ENCODE measurements at places on chromosomes 13 and 19. TPM values are rescaled to one million over a fixed set of nuclear protein-coding genes. Genes with fewer than 3 reads are reported as not detected.

DNA sequence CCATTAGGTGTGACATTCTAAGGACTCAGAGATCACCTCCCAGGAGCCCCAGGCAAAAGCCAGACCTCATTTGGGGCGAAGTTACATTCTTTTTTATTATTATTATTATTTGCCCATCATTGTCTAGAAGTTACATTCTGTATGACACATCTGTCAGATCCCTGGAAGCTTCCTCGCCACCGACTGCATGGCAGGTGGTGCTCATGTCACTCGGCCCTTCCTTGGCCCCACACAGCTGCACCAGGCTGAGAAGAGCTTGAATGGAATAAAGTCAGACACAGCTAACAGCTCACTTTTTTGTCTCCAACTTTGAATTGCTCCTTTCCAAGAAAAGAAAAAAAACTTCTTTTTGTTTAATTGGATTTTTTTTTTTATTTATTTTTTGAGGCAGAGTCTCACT, 41.4 kb upstream of the LDLR start:
- H3K4me3 ChIP-seq: no peak overlapping the region
- H3K27ac ChIP-seq: no peak overlapping the region
- H3K4me1 ChIP-seq: no peaks in the 10 kb centered on the region
- DNase-seq: no peak
- peaks cover 23% of the 10 kb centered on the region for H3K36me3 ChIP-seq

DNA sequence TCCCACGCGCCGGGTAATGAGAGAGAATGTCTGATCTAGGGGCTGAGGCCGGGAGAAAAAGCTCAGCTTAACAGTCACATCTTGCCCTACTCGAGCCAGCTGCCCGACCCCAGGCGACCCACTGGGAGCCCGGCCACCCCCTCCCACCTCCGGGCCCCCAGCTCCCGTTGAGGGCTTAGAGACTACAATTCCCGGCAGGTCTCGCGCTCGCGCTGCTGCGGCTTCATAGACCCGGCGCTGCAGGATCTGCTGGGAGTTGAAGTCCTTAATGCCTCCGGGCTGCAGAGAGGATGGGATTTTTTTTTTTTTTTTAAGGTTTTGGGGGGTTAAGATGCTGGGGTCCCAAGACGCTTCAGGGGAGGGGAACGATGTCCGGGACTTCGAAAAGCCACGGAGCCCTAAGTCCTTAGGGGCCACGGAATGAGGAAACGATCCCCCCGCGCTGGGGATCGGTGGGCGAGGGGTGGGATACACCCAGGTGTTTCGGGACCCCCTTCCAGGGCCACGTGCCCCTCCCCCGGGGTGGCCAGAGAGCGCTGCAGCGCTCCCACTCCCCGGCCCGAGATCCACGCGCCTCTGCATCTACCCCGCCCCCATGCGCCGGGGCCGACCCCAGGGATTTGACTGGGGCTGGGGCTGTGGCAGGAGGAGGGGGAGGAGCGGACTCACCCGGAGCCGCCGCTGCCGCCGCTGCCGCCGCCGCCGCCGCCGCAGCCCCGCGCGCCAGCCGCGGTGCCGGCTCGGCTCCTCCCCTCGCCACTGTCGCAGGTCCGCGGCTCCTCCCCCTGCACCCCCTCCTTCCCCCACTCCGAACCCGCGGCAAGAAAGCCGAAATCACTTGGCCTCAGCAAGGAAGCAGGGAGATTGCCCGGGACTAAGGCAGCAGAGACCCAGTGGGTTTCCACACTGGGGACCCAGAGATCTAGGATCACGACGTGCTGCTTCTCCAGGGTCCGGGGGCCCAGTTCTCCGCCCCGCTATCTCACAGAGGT, at the start of gene SYT3:
TSS of gene SYT3 (minus strand) at position 761 of the 992 bp plus-strand sequence. CDS start 2,470 bp downstream, outside the sequence.
- peak within 1 kb of the TSS; percentile 76 for H3K4me3 ChIP-seq
- no peaks in the 10 kb centered on the region for H3K36me3 ChIP-seq

DNA sequence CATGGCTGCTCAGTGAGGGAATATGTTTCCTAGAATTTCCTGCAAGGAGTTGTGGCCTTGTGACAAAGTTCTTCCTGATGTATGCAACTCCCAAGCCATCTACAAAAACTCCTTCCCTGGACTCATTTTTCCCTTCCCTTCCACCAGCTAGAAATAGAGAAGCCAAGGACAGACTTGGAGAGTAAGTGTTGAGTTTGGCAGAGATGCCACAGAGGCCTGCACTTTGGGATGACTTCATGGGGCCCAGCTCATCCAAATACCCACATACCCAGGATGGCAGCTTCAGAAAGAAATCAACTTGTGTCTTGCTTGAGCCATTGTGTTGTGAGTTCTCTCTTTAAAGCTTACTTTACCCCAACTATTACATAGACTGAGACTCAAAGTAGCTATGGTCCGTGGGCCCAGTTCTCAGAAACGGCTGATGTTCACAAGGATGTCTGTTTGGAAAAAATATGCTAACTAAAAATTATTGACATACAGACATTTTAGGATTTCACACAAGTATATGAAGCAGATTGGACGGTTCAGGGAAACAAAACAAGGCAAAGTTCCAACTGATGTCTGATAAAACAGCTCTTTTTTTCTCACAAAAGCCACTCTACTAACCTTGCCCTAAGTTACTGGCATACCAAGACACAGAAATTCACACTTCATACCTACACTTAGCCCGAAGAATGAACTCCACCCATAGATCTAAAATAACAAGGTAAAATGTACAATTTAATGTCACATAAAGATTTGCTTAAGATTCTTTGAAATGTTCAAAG, 107.9 kb downstream of the NALCN start:
- H3K36me3 ChIP-seq: no peaks in the 10 kb centered on the region
- DNase-seq: no peak
- H3K27ac ChIP-seq: no peak overlapping the region
- no peak overlapping the region for H3K4me3 ChIP-seq

Gene C13orf42
- total RNA-seq: 11.7 TPM

- no peaks in the 10 kb centered on the region for H3K27me3 ChIP-seq
- no peaks in the 10 kb centered on the region for H3K36me3 ChIP-seq
- DNase-seq: no peak
- H3K27ac ChIP-seq: no peak overlapping the region
- H3K4me3 ChIP-seq: no peak overlapping the region
- H3K4me1 ChIP-seq: peaks cover 6% of the 10 kb centered on the region
Observed at GRCh38 chr19:17409990-17410389, 4.6 kb upstream of the BST2 start.

Gene C19orf33
- total RNA-seq: 4.4 TPM

- no peaks in the 10 kb centered on the region for H3K36me3 ChIP-seq
- peaks cover 8% of the 10 kb centered on the region for H3K4me1 ChIP-seq
- H3K27ac ChIP-seq: no peak overlapping the region
- DNase-seq: peak; percentile 78
- H3K27me3 ChIP-seq: no peaks in the 10 kb centered on the region
Observed at GRCh38 chr13:51768378-51768921, 35.5 kb downstream of the DHRS12 start.

Gene PLK5
- 1.2 TPM for total RNA-seq

Gene SGCG
- not detected for total RNA-seq

DNA sequence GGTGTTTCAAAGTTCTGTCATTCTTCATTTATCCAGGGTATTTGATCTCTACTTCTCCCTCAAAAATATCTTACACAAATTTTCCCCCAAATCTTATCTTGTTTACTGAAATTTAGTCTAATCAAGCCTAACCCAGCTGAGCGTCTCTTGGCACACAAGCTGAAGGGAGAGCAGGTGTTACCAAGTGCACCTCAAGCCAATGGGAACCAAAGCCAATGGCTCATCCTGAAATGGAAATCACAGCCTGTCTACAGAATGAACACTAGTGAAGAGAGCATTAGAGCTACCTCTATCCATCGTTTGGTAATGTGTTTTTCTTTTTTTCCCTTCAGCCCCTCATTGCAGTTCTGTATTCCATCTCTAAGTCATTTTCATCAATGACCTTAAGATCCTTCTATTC, 1350.8 kb downstream of the OLFM4 start:
- H3K4me3 ChIP-seq: no peak overlapping the region
- H3K27ac ChIP-seq: no peak overlapping the region
- no peaks in the 10 kb centered on the region for H3K27me3 ChIP-seq

GRCh38 chr13:81106348-81106747, 765.4 kb upstream of the SPRY2 start:
- H3K4me1 ChIP-seq: no peaks in the 10 kb centered on the region
- no peaks in the 10 kb centered on the region for H3K27me3 ChIP-seq
- no peak overlapping the region for H3K4me3 ChIP-seq

Gene ZNF99
- total RNA-seq: not detected

DNA sequence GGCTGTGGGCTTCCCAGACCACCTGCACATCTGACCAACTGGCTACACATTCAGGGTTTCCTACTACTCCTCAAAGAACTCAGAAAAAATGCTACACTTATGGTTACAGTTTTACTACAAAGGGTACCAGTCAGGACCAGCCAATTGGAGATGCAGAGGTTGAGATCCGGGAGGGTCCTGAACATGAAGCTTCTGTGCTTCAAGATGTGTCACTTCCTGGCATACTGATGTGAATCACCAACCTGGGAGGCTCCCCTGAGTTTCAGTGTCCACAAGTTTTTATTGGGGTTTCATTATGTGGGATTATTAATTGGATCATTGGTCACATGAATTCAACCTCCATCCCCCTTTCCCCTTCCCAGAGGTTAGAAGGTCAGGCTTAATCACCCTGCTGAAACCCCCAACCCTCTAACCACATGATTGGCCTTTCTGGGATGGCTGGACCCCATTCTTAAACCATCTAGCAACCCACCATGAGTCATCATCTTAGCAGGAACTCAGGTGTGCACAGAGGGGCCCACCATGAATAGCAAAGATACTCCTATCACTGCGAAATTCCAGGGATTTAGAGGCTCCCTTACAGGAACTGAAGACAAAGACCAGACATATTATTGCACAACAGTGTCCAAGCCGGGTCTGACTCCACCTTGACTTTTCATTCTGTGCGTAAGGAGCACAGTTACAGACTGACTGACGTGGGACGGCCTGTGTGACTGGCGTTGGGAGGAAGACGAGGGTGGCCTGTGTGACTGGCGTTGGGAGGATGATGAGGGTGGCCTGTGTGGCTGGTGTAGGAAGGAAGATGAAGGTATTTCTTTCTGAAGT, 90.7 kb downstream of the ATP8A2 start:
- no peak for DNase-seq
- no peak overlapping the region for H3K27ac ChIP-seq
- no peaks in the 10 kb centered on the region for H3K27me3 ChIP-seq
- no peaks in the 10 kb centered on the region for H3K36me3 ChIP-seq
- no peak overlapping the region for H3K4me3 ChIP-seq

- no peaks in the 10 kb centered on the region for H3K4me1 ChIP-seq
- H3K36me3 ChIP-seq: no peaks in the 10 kb centered on the region
- DNase-seq: no peak
- no peak overlapping the region for H3K27ac ChIP-seq
- H3K27me3 ChIP-seq: no peaks in the 10 kb centered on the region
Observed at GRCh38 chr19:6568816-6569215, 22.1 kb downstream of the CD70 start.

DNA sequence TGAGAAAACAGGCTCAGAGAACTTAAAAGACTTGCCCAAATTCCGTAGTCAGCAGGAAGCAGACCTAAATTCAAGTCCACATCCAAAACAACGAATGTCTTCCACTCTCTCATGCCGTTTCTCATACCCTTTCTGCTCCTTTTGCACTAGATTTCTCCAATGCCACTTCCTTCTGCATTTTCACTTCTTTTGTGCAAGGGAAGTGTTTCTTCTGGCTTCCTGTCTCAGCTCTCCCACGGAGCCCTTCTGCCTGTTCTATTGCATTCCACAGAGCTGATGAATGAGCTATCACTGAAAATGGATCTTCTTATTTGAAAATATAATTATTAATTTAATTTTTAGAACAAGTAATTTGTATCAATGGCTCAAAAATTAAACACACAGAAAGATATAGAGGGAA, 56.1 kb upstream of the STK24 start:
- H3K27me3 ChIP-seq: no peaks in the 10 kb centered on the region
- no peaks in the 10 kb centered on the region for H3K36me3 ChIP-seq
- DNase-seq: no peak
- no peak overlapping the region for H3K27ac ChIP-seq

DNA sequence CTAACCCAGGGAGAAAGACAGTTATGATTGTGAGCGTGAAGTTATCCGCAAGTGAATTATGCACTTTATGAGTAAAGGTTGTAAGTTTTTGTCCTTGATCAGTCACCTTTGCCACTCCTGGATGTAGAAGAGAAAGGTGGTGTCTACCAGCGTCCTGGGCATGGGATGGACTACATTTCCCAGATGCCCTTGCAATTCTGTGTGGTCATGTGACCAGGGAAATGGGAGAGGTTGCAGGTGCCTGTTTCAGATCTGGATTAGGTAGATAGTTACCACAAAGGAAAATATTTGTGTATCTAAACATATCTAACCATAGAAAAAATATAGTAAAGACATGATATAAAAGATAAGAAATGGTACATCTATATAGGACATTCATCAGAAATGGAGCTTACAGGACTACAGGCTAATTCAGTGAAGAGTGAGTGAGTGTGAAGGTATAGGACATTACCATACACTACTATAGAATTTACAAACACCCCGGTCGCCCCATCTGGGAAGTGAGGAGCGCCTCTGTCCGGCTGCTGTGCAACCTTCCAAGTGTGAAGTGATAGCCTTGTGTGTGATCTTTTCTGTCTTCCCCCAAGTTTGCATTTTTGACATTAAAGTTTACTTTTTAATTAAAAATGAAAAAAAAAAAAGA, 51.6 kb upstream of the CACNA1A start:
- DNase-seq: peak; percentile 57
- no peaks in the 10 kb centered on the region for H3K27me3 ChIP-seq

GRCh38 chr13:113653264-113654174, 4.5 kb downstream of the ATP4B start:
- no peak overlapping the region for H3K27ac ChIP-seq
- H3K27me3 ChIP-seq: no peaks in the 10 kb centered on the region
- no peak overlapping the region for H3K4me3 ChIP-seq
- no peaks in the 10 kb centered on the region for H3K4me1 ChIP-seq
- no peak for DNase-seq
- no peaks in the 10 kb centered on the region for H3K36me3 ChIP-seq

Gene CBARP
- 18.0 TPM for total RNA-seq

DNA sequence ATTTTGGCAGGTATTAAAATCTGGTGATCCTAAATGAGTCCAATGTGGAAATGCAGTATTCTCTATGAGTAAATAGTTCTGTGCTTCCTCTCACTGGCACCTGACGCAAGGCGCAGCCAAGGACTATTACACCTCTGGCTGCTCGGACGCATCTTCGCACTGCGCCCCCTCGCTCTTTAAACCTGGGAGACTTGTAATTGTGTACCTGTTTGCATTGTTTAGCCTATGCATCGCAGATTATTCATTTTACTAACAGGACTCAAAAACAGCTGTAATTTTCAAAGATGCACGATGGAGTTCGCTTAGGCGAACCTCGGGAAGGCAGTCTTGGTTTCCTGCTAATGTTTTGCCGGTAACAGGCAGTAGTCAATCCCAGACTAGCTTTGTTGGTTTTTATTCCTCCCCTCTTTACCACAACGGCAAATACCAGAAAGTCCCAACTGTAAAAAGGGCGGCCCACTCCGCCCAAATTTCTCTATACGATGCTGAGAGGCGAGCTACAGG, 113.2 kb downstream of the KCNRG start:
- peak overlapping the region; percentile 85 for H3K4me3 ChIP-seq
- H3K27me3 ChIP-seq: peaks cover 60% of the 10 kb centered on the region
- H3K27ac ChIP-seq: no peak overlapping the region

Gene CARM1
- total RNA-seq: 136 TPM

Gene GRIN2D
- 12.4 TPM for total RNA-seq

- H3K36me3 ChIP-seq: no peaks in the 10 kb centered on the region
- no peak for DNase-seq
- H3K27ac ChIP-seq: no peak overlapping the region
- no peaks in the 10 kb centered on the region for H3K27me3 ChIP-seq
- H3K4me1 ChIP-seq: peaks cover 27% of the 10 kb centered on the region
Observed at GRCh38 chr13:100506154-100506553, 82.4 kb downstream of the GGACT start.

- no peaks in the 10 kb centered on the region for H3K4me1 ChIP-seq
- no peak for DNase-seq
- no peak overlapping the region for H3K4me3 ChIP-seq
- no peaks in the 10 kb centered on the region for H3K36me3 ChIP-seq
- H3K27me3 ChIP-seq: no peaks in the 10 kb centered on the region
Observed at GRCh38 chr19:41701401-41702075, 6.9 kb upstream of the CEACAM5 start.
